ENCODE measurements at places on chromosomes 13 and 19. TPM values are rescaled to one million over a fixed set of nuclear protein-coding genes. Genes with fewer than 3 reads are reported as not detected.
A peak's percentile ranks its signal among the peaks of the same experiment; 100 is the strongest.

GFY gene
- total RNA-seq, result not detected

DNA sequence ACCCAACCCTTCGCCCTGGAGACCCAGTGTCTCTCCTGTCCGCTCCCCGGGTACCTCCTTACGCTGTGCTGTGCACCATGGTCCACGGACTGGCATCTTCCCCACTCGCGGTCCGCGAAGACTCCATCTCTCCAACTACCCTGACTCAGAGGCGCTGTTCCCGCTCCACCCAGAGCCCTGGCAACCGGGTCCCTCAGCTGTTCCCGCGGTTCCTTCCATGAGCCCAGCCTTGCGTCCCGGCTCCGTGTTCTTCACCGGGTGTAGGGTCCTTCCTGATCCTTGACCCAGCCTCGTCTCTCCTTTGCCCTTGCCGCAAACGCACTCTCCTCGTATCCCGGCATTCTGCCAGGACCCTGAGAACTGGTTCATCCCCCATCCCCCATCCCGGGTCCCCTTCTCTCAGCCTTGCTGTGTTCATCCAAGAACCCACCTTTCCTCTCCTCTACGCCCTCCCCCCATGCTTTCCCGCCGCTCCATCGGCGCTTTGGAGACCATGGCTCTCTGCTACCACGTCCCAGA lies 664 bp downstream of the ICAM5 start:
- no peak overlapping the region for H3K27ac ChIP-seq
- peak overlapping the region; percentile 77 for H3K4me3 ChIP-seq
- H3K4me1 ChIP-seq, result peaks cover 64% of the 10 kb centered on the region
- peaks cover 3% of the 10 kb centered on the region for H3K27me3 ChIP-seq
- peaks cover 8% of the 10 kb centered on the region for H3K36me3 ChIP-seq
- DNase-seq, result no peak

DNA sequence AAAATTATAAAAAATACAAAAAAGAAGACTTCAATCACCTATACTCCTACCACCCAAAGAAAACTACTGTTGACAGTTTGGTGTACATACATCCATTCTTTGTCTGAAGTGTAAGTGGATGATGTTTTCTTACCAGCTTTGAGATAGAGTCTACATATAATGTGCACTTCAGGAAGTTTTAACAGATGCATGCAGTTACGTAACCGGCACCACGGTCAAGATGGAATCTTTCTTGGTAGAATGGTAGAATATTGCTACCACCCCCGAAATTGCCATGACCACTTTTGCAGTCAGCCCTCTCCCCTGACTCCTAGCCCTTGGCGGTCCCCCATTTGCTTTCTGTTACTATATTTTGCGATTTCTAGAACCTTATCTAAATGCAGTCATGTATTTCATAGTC lies 1.4 kb downstream of the CUL4A start:
- no peak for DNase-seq
- H3K27me3 ChIP-seq, result no peaks in the 10 kb centered on the region
- peak overlapping the region; percentile 75 for H3K4me3 ChIP-seq
- no peaks in the 10 kb centered on the region for H3K36me3 ChIP-seq

GRCh38 chr13:28718196-28718542 lies 601 bp downstream of the SLC46A3 start:
- H3K27me3 ChIP-seq, result no peaks in the 10 kb centered on the region
- no peaks in the 10 kb centered on the region for H3K4me1 ChIP-seq
- peak overlapping the region; percentile 72 for H3K4me3 ChIP-seq
- no peaks in the 10 kb centered on the region for H3K36me3 ChIP-seq

RNF225 gene
- total RNA-seq, result 0.27 TPM

SHISA2 gene
- total RNA-seq, result 0.08 TPM

DNA sequence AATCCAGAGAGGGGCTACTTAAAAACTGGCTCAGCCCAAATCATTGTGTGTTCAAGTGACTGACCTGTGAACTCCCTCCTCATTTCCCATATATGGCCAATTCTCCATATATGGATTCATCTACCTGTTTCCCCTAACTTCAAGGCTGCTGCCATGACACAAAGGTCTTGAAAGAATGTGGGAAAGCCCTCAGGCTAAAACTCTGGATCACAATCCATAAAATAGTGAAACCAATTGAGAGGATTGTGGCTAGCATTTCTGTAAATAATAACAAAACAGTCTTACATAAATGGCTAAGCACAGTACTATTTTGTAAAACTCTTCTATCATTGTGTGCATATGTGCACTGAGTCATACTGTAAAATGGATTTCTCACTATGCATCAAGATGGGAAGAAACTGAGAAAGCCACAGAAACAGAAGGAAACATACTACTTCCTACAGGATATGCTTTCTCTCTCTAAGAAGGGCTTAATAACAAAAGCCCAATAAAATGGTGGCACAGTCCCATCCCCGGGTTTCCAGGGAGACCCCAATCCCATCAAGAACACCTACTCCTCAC lies 80.5 kb downstream of the FOXO1 start:
- no peaks in the 10 kb centered on the region for H3K27me3 ChIP-seq
- H3K4me1 ChIP-seq, result peaks cover 36% of the 10 kb centered on the region

GRCh38 chr19:48629599-48630295 lies 7.4 kb downstream of the DBP start:
- H3K4me1 ChIP-seq, result peaks cover 18% of the 10 kb centered on the region
- no peaks in the 10 kb centered on the region for H3K27me3 ChIP-seq
- peaks cover 8% of the 10 kb centered on the region for H3K36me3 ChIP-seq

DNAAF3 gene
- total RNA-seq, result not detected

PSG1 gene
- total RNA-seq, result not detected

TMEM190 gene
- total RNA-seq, result not detected

ZNF729 gene
- not detected for total RNA-seq

DNA sequence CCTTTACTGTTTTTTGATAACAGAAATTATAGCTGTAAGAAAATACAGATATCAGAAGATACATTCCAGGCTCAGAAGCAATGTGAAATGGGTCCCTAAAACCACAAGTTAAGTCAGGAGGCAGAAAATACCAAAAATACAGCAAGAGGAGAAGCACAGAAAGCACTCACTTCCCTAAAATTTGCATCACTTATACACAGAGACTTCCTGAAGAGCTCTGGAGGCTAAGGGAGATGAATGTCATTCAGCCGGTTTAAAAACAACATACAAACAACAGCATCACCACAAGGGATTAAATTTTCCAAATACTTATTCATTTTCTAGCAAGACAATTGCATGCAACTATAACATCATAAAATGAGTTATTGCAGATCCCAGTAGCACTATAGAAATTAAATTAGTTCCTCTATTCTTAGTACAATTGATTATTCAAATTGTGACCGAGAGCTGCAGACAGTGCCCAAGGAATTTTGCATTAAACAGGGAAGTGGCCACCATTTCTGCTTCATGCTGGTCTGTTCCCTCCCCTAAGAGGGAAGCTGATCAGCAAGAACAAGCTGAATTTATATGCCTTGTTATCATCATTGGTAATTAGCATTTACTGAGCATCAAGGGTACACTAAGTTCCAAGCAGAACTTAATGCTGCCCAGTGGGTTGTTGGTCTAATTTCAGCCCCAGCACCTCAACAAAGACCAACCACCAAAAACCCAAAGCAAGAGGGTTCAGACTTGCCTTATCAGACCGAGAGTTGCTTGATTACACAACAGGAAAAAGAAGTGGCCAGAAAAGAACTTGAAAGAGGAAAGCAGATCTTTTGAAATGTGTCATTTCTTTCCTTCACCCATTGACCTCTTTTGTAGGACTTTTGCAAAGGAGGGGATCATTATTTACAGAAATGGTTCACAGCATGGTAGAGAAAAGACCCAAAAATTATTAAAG lies 140.7 kb downstream of the KCTD12 start:
- H3K36me3 ChIP-seq, result no peaks in the 10 kb centered on the region
- DNase-seq, result peak; percentile 59
- H3K4me1 ChIP-seq, result peaks cover 11% of the 10 kb centered on the region
- H3K27ac ChIP-seq, result peak overlapping the region; percentile 22
- no peak overlapping the region for H3K4me3 ChIP-seq

TMEM143 gene
- total RNA-seq, result 15.6 TPM

DNA sequence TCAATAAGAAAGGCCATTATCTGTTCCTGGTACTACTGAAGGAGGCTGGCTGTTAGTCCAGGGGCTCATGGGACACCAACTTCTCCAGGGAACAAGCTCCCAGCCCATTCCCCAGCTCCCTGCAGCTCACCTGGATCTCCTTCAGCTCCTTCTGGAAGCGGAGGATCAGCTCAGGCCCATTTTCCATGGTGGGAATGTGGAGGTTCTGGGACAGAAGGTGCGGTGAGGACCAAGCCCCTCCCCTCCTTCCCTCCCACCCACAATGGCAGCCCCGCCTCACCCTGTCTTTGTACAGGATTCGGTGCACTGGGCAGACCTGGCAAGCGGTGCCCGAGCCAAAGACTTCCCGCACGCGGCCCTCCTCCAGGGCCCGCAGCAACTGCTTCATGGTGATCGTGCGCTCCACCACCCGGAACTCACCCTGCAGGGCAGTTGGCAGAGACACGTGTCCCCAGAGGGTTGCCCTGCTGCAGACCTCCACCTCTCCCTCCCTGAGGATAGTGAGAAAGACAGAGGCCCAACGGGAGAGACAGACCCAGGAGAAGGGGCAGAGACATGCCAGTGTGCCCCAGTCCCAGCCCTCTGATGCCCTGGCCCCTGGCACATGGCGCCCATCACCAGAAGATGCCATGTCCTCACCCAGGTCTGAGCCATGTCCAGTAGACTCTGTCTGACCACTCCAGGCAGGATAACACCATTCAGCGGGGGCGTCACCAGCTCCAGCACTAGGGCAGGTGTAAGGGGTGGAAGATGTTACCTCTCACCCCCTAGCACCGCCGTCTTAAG lies 14.3 kb downstream of the BCAT2 start:
- H3K36me3 ChIP-seq, result no peaks in the 10 kb centered on the region
- no peak for DNase-seq
- H3K27me3 ChIP-seq, result no peaks in the 10 kb centered on the region
- H3K4me1 ChIP-seq, result peaks cover 6% of the 10 kb centered on the region
- no peak overlapping the region for H3K27ac ChIP-seq

DNA sequence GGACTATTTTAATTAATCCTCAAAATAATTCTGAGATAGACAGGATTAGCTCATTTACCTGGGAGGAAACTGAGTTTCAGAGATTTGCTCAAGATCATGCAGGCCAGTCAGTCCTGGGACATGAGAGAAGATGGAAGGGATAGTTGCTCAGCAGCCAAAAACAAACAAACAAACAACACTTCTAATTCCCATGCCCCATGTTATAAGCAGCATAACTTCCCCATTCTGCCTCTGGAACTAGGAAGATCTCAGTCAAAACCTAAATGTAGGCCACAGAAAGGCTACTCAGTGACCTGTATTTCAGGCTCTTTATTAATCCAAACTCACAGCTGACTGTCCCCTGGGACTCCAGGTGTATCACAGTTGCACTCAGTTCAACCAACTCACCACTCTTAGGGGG lies 489.2 kb upstream of the NBEA start:
- no peaks in the 10 kb centered on the region for H3K27me3 ChIP-seq
- no peak overlapping the region for H3K4me3 ChIP-seq
- DNase-seq, result no peak
- H3K4me1 ChIP-seq, result no peaks in the 10 kb centered on the region
- no peak overlapping the region for H3K27ac ChIP-seq

- H3K4me1 ChIP-seq, result no peaks in the 10 kb centered on the region
- H3K27ac ChIP-seq, result no peak overlapping the region
Observed at GRCh38 chr13:20149762-20150161, 11.1 kb downstream of the GJA3 start.

DNA sequence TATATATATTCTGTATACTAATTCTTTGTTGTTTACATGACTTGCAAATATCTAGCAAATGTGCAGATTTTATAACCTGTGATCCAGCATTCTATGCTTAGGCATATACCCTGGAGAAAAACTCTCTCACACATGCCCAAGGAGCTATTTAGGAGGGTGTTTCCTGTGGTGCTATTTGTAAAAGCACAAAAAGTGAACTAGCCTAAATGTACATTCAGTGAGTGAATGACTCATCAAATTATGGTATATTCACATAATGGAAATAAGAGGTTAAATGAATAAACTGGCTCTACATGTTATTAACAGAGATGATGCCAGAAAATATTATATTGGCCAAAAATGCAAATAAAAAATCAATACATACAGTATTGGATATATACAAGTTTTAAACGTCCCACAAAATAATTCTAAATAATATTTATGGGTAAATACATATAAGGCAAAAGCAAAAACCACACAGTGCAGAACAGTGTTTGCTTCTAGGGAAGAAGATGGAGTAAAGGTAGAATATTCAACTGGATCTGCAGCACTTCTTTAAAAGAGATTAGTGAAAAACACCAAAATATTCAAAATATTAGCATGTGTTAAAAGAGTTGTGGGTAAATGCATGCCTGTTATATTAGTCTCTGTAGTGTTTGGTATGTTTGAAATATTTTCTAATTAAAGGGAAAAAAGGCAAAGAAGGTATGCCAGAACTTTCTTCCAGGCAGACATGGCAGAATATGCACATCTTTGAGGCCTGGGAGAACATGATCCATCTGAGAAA lies 344.7 kb downstream of the KLF5 start:
- H3K27ac ChIP-seq, result no peak overlapping the region
- no peak overlapping the region for H3K4me3 ChIP-seq
- no peaks in the 10 kb centered on the region for H3K27me3 ChIP-seq
- no peaks in the 10 kb centered on the region for H3K36me3 ChIP-seq
- H3K4me1 ChIP-seq, result no peaks in the 10 kb centered on the region

DNA sequence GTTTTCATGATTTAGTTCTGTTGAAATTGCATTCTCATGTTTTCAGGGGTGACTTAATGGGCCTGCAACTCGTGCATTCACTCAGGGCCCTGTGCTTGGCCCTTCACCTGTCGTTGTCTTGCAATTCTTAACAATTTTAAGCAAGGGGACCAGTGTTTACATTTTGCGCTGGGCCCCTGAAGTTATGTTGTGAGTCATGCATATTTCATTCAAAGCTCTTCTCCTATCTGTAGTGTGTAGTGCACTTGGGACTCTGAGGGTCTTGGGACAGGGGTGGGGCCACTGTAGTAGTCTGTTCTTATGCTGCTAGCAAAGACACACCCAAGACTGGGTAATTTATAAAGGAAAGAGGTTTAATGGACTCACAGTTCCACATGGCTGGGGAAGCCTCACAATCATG lies 211.2 kb upstream of the RXFP2 start:
- DNase-seq, result no peak
- H3K36me3 ChIP-seq, result no peaks in the 10 kb centered on the region
- no peak overlapping the region for H3K4me3 ChIP-seq
- H3K27me3 ChIP-seq, result no peaks in the 10 kb centered on the region
- H3K4me1 ChIP-seq, result no peaks in the 10 kb centered on the region
- H3K27ac ChIP-seq, result no peak overlapping the region

DNA sequence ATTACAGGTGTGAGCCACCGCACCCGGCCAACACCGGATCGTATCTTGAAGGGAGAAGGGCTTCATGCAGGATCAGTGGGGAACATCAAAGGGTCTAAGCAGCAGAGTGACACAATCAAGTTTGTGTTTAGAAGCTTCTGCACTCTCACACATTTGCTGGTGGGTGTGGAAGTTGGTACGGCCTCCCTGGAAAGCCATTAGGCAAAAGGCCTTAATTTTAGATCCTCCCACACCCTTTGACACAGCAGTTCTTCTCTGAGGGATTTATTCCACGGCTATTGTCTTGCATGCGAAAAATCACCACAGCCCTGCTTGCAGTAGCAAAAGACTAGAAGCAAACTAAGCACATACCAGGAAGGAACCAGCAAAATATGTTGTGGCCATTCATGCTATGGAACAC lies 18.3 kb upstream of the SLC1A5 start:
- no peaks in the 10 kb centered on the region for H3K36me3 ChIP-seq

GRCh38 chr13:71632206-71632605 lies 234.8 kb downstream of the DACH1 start:
- no peak overlapping the region for H3K4me3 ChIP-seq
- no peak for DNase-seq
- H3K4me1 ChIP-seq, result no peaks in the 10 kb centered on the region
- H3K27me3 ChIP-seq, result no peaks in the 10 kb centered on the region
- H3K36me3 ChIP-seq, result no peaks in the 10 kb centered on the region

GRCh38 chr19:41930322-41930722 lies 2.1 kb upstream of the ERFL start:
- no peak overlapping the region for H3K4me3 ChIP-seq
- peaks cover 23% of the 10 kb centered on the region for H3K4me1 ChIP-seq
- peaks cover 11% of the 10 kb centered on the region for H3K27me3 ChIP-seq
- DNase-seq, result no peak
- H3K36me3 ChIP-seq, result no peaks in the 10 kb centered on the region

Data from GM12878 (cell line).